Calu3 (cell line): ENCODE measurements at places on chromosomes 4 and X. TPM values are rescaled to one million over a fixed set of nuclear protein-coding genes. Genes with fewer than 3 reads are reported as not detected.

CCDC160 gene
- 1.0 and 1.7 TPM in 2 replicates for total RNA-seq

DCAF8L2 gene
- not detected in 2 replicates for total RNA-seq

TMEM144 gene
- total RNA-seq: 6.0 and 11.8 TPM in 2 replicates

TMEM255A gene
- not detected in 2 replicates for total RNA-seq

ANAPC4 gene
- total RNA-seq: 23.2 and 24.0 TPM in 2 replicates

HERC5 gene
- 20.1 and 44.2 TPM in 2 replicates for total RNA-seq

PASD1 gene
- not detected in 2 replicates for total RNA-seq

DCX gene
- not detected in 2 replicates for total RNA-seq

COL4A6 gene
- total RNA-seq: 0.15 and 0.31 TPM in 2 replicates

MMAA gene
- total RNA-seq: 5.0 TPM in 2 replicates

WDR17 gene
- 6.3 and 7.6 TPM in 2 replicates for total RNA-seq

GLRA3 gene
- total RNA-seq: 0.07 and 0.12 TPM in 2 replicates

UCP1 gene
- total RNA-seq: not detected in 2 replicates

SPARCL1 gene
- total RNA-seq: not detected in 2 replicates

PLCXD1 gene
- 19.1 and 23.2 TPM in 2 replicates for total RNA-seq

MAGEA4 gene
- not detected in 2 replicates for total RNA-seq

SRPX2 gene
- total RNA-seq: 31.5 and 45.4 TPM in 2 replicates

BEX3 gene
- 114 and 117 TPM in 2 replicates for total RNA-seq

RIPPLY1 gene
- 0.31 TPM in 1 of 2 replicates, not detected in the other for total RNA-seq

PABPC1L2B gene
- not detected in 2 replicates for total RNA-seq

GAGE12H gene
- total RNA-seq: not detected in 2 replicates

GPR143 gene
- total RNA-seq: 8.3 and 8.8 TPM in 2 replicates

CENPVL1 gene
- not detected in 2 replicates for total RNA-seq

KLB gene
- 0.07 and 0.09 TPM in 2 replicates for total RNA-seq

CSAG3 gene
- total RNA-seq: not detected in 2 replicates

CC2D2A gene
- 11.8 TPM in 2 replicates for total RNA-seq

ZRSR2 gene
- 16.4 and 18.6 TPM in 2 replicates for total RNA-seq

AFF2 gene
- 0.17 and 0.27 TPM in 2 replicates for total RNA-seq

KLHL2 gene
- 12.9 and 13.8 TPM in 2 replicates for total RNA-seq

TLR2 gene
- 7.0 and 10.8 TPM in 2 replicates for total RNA-seq

AMTN gene
- not detected in 2 replicates for total RNA-seq

ADAMTS3 gene
- total RNA-seq: 0.07 and 0.20 TPM in 2 replicates

CCNB3 gene
- 0.73 and 1.3 TPM in 2 replicates for total RNA-seq

KCNIP4 gene
- not detected in 2 replicates for total RNA-seq

GABRE gene
- 60.5 and 71.9 TPM in 2 replicates for total RNA-seq

GPC4 gene
- 21.8 and 26.2 TPM in 2 replicates for total RNA-seq

CXCL3 gene
- 80.8 and 153 TPM in 2 replicates for total RNA-seq

ARHGAP36 gene
- not detected in 2 replicates for total RNA-seq

PLP1 gene
- total RNA-seq: not detected in 2 replicates

FAM47E gene
- total RNA-seq: 0.57 and 1.1 TPM in 2 replicates

KCTD8 gene
- total RNA-seq: not detected in 2 replicates

ZFP92 gene
- 0.19 and 0.22 TPM in 2 replicates for total RNA-seq
